AG04449 (cell line): ENCODE measurements at places on chromosomes 1 and 21.

GRCh38 chr1:193221651-193222050 is 35.2 kb upstream of the B3GALT2 start:
- DNase-seq: no peak

GRCh38 chr1:32367912-32368635 is 5.7 kb downstream of the TSSK3 start:
- DNase-seq: no peak

DNA sequence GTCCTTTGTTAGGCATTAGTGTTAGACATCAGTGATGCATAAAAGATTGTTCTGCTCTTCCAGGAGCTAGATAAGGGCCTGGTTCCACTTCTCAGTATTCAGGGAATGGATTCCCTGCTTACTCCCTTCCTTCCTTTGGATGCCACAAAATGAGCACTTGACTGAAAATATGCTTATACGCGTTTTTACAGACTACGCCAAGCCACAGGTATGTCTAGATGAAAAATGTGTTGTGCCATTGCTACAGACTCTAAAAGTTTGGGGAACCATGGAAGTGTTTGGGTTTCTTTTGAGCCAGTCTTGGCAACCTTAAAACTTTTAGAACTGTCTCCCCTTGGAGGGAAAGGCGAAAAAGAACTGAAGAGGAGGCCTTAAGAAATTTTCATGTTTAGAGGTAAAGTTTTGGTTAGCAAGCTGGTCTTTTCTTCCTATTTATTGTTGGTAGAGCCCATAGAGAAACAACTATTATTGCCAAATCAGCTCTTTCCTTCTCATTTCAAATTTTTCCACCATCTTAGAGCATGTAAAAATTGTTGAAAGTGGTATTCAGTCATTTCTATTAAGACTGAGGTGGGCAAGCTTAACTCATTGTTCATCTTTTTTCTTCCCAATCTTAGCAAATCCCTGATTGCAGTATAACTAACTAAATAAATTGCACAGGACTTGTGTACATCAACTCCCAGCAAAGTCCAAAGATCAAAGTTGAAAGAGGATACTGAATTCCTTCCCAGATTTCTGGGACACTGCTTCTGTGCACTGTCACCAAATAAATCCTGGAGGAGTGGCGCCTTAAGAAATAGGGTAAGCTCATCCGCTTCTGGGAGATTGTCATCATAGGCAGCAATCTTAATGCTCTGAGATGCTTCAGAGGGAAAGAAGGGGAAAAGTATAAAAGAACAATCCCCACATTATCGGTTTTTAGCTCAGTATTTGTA is 18.9 kb downstream of the FGGY start:
- no peak for DNase-seq

GRCh38 chr1:206716870-206717673 is 32.4 kb downstream of the MAPKAPK2 start:
- no peak for DNase-seq

- DNase-seq: no peak
These were observed 104.7 kb downstream of the CAMTA1 start for GRCh38 chr1:6889875-6890480.

DNA sequence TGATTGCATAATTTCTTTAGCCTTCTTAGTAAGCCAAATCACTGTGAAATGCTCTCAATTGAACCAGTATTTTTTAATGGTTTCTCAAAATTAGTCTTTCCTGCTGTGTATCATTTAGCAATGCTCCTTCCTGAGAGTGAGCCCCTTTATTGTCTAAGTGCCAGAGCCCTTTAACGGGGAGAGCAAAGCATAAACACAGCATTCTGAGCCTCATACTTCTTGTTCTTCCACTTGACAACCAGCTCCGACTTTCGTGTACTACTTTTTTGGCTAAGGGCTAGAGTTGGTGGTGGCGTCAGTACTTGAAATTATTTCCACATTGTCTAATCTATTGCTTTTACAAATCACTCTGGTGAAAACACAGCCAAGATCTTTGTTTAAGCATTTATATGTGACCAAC is 299.0 kb downstream of the TPR start:
- DNase-seq: no peak

GRCh38 chr1:215001419-215002021 is 81.0 kb upstream of the KCNK2 start:
- DNase-seq: no peak

GRCh38 chr1:202576816-202577215 is 133.4 kb downstream of the SYT2 start:
- no peak for DNase-seq

GRCh38 chr21:36097427-36098181 is 27.8 kb downstream of the CBR1 start:
- no peak for DNase-seq

DNA sequence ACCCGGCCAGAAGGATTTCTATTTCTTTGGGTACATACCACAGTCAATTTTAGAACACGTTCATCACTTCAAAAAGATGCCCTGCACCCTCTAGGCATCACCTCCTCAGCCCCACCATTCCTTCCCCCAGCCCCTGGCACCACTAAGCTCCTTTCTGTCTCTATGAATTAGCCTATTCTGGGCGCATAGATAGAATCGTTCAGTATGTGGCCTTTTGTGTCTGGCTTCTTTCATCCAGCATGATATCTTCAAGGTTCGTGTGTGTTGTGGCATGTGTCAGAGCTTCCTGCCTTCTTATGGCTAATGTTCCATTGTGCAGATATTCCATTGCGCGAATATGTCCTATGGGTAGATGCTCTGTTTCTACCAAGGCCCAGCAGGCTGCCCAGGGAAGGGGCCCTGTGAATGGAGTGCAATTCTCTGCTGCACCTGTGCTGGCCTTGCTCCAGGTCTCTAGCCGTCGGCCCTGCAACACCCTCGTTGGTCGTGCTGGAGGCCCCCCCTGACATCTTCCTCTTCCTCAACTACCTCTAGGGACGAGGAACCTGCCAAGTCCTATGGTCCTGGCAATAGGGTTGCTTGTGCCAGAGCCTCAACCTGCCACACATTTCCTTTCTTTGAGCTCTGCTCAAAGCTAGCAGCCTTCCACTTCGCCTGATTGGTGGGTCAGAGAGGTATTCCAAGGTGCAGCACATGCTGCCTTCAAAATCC is 113.5 kb downstream of the RIPK4 start:
- DNase-seq: no peak
